NCI-H187 treated with DMSO at 0.1 percent for 48 hours (cell line): ENCODE measurements at places on chromosomes 12 and 14.

DNA sequence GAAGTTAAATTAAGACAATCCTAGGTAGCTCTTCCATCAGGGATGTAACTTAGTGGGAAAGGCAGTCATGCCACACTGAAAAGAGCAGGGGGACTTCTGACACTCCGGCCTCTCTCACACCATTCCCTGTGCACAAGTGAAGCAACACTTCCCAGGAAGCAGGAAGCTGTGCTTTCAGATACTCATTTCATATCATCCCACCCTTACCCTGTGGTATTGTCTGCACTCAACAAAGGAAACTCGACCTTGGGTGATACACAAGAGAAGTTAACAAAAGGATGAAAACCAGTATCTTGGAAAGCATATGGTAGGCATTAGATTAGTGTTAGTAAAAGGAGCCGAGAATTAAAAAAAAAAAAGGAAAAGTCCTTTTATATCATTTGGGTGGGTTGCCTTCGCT, 61.3 kb upstream of the MDM1 start:
- no peak for DNase-seq

- no peak for DNase-seq
Observed at GRCh38 chr14:77083082-77083481, 15.0 kb upstream of the CIPC start.

- no peak for DNase-seq
Observed at GRCh38 chr12:54740882-54741281, 92.7 kb upstream of the DCD start.

DNA sequence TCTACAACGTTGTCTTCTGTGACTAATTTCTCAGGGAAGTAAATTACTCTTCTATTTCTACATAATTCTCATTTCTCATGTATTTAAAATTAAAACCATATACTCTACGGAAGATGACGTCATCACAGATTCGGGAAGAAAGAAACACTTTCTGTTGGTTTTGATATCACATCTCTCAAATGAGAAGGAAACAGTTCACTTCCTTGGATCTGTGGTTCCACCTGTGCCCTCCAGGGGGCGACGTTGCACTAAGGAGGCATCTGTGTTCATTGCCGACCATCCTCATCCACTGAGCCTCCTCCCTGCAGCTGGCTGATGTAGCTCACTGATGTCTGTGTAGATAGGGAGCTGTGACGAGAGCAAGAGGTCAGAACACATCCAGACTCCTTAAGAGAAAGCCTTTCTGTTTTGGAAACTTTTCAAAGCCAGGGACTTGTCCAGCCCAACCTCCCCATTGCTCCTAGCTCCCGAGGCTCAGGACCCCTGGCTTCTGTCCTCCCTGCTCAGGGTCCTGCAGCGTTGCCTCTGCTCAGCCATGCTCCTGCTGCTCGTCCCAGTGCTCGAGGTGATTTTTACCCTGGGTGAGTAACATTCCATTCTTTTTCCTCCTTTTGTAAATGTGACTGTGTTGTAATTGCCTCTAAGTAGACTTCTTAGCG, 172.7 kb upstream of the OR4E1 start:
- DNase-seq: no peak

DNA sequence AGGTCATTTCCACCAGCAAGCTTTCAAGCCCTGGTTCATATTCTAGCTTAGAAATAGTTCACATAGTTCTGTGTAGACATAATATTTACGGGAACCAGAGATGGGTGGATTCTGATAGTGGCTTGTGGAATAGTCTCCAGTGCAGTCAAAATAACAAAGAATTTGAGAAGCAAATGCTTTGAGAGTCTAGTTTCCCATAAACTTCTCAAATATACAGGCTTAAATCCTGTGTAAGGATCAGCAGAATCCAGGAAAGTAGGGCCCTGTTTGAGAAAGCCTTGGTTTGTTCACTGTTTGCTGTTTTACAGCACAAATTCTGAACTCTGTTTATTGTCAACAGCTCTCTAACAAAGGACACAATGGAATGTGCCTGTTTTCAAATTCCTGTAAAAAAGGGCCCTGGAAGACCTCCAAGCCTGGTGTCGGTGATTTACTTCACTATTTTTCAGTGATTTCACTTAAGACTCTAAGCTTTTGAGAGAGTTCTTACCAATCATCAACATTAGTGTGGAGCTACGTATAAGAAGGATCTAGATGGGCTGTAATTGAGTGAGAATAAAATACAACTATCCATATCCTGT, 11.4 kb upstream of the FOS start:
- DNase-seq: no peak

DNA sequence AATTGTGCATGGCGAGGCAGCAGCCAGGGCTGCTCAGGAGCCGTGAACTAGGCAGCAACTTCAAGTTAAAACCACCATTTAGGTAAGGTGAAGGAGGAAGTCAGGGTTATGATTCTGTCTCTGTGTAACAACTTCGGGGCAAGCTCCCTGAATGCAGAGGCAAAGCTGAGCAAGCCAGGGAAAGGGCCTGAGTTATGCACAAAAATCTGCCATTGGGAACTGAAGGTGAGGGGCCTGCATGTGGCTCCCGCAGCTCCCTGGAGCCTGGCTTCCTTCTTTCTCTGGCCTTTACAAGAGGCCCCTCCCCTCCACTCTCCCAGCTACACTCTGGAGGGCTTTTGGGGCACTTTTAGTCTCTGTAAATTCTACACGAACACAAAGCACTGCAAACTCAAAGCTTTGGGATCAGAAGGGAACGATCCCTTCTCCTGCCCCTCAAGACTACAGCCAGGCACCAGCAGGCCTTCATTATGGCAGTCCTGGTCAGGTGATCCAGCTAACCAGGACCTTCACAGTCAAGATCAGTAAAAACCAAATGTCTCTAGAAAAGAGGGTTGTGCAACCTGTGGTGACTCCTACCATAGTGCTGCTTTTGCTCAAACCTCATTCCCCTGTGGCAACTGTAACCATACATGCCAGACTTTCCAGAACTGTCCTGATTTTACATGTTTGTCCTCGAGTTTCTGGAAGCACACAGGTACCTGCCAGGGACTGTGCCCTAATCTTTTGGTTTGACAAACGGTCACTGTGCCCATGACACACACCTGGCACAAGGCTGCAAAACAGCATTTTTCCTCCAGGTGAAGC, 67.2 kb upstream of the PTGR2 start:
- DNase-seq: no peak

- DNase-seq: no peak
Observed at GRCh38 chr12:68245180-68246021, 8.0 kb downstream of the IL22 start.

GRCh38 chr12:31589598-31589903, 1.4 kb downstream of the DENND5B start:
- DNase-seq: no peak

DNA sequence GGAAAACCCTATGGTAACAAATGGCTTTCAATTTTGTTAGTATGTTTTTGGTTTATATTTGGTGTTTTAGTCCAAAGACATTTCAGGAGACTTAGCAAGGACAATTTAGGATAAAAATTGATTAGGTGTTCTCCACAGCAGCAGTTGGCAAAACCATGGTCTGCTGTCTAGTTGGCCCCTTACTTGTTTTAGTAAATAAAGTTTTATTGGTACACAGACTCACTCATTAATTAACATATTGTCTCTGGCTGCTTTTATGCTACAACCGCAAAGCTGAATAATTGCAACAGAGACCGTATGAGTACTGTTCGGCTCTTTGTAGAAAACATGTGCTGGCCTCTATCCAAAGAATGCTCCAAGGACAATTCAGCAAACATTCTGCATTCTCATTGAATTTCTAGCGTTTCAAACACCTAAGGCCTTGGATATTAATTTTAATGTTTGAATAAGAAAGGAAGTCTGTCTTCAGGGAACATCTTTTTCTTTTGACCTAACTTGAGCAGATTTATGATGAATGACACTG, 77.7 kb downstream of the CCDC92 start:
- DNase-seq: no peak

DNA sequence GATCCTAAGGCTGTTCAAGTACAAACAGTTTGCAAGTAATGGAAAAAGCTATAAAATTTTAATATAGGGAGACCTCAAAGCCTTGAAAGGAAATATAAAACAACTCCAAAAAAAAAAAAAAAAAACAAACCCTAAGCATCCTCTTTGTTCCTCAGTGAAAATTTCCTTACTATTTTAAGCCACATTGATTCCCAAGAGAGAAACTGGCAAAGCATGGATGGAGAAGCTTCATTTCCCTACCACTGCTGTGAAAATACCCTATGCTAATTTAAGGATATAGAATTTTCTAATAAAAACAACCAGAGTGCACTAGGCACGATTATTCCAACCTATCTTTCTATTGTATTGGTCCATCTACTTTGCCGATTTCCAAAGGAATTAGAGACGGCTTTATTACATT, 283.1 kb downstream of the CACNA1C start:
- DNase-seq: no peak

DNA sequence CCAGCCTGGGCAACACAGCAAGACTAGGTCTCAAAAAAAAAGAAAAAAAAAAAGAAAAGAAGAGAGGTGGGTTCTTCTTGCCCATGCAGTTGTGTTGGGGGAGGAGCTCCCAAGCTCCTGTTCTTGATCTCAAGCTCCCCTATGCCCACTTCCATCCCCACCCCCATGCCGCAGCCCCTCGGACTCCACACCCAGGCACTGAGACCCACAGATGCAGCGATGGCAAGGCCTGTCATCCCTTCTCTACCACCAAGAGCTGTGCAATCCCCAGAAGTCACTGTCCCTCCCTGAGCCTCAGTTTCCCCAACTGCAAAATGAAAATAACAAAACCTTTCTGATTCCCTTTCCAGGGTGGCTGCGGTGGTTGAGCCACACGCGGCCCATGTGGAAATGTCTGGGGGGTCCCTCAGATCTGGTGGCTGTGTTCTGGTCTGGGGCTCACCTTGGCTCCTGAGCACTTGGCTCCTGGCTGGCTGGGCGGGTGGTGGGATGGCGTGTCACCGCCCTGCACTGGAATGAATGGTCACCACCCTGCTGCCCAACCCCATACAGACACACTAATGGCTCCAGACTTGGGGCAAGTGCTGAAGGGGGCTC, 22.6 kb upstream of the KIF26A start:
- no peak for DNase-seq

DNA sequence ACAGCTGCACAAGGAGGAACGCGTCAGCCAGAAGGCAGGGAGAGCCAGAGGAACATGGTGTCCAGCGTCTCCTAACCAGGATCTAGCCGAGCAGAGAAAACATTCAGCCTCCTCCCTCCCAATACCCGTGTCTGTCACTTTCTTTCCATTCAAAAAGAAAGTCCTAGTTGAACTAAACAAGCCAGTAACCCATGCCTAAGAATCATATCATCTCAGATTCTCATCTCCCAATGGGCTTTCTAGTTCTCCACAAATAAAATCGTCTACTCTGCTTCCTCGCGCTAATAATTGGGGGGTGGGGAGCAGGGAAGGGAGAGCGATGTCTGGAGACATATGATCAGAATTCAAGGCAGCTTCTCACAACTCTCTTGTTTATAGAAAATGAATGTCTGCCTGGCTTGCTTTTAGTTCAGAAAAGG, 7.4 kb downstream of the NKX2-1 start:
- no peak for DNase-seq

GRCh38 chr12:121170151-121170550, 37.5 kb downstream of the P2RX7 start:
- DNase-seq: no peak

GRCh38 chr14:71783786-71784185, 148.4 kb upstream of the RGS6 start:
- DNase-seq: no peak

- DNase-seq: no peak
Observed at GRCh38 chr12:128661226-128661569, 162.6 kb downstream of the SLC15A4 start.

GRCh38 chr14:94385553-94386057, 2.8 kb downstream of the SERPINA1 start:
- DNase-seq: no peak

DNA sequence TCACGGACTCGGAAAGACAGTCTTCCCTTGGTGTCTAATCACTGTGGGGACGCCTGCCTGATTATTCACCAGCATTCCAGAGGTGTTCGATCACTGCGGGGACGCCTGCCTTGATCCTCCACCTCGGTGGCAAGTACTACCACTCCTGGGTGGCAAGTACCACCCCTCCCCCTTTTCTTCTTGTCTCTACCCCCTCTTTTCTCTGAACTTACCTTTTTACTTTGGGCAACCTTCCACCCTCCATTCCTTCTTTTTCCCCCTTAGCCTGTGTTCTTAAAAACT, 12.0 kb upstream of the LGMN start:
- DNase-seq: no peak

DNA sequence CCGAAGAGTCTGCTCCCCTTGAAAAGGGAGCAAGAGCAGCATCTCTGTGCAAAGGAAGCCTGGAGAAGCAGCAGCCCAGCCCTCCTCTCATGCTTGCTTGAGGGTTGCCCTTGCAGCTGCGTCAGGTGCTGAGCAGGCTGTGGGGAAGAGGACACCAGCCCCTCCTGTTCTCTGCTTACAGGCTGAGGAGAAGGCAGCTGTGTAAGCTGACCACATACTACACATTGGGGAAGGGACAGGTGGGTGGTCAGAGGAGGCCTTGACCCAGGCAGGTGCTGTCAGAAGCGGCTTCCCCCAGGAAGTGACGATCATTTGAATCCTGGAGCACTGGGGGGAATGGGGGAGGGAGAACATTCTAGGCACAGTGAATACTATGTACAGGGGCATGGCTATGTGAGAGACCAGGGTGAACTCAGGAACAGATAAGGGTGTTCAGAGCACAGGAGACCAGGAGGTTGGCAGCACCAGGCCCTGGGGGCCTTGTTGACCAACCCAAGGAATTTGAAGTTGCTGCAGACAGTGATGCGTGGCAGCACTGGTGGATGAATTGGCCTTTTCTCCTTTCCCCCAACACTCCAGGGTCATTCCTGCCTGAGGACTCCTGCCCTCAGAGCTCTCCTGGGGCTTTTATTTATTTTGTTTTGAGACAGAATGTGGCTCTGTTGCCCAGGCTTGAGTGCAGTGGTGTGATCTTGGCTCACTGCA, 2.7 kb upstream of the KLC1 start:
- peak; percentile 28 for DNase-seq

DNA sequence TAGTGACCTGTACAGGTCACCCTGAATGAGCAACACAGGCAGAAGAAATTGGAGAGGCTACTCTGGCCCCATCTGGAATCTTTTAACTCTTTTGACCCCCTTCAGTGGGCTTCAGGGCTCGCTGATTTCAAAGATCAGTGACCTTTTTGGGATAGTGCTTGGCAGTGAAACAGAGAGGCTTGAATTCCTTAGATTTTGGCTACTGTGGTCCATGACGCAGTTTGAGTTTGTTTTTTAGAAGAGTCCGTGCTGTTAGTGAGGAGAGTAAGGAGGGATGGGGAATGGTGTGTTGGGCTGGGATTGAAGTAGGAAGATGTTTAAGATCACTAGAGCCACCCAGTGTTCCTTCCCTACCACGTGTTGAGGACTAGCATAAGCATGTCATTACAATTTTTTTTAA, 16.5 kb downstream of the TMEM30B start:
- no peak for DNase-seq

- no peak for DNase-seq
Observed at GRCh38 chr14:64681796-64682710, 22.2 kb upstream of the PLEKHG3 start.

DNA sequence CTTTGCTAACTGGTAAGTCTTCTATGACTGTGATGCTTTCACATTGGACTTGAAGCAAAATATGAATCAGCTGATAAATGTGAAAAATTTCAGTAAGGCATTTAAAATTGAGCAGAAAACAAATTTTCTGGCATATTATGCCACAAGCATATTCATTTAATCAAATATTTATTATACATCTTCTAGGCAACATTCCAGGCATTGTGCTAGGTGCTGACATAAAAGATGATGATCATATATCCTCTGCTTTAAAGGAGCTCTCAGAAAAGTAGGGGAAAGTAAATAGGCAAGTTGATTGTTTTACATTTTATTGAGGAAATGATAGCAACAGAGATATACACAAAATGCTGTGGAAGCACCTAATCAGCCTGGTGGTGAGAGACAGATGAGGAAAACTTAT, 248.9 kb downstream of the SLC16A7 start:
- DNase-seq: no peak
